ENCODE measurements at places on chromosomes 5 and 9.

GRCh38 chr5:115179394-115180164 is 9.9 kb upstream of the TRIM36 start:
- DNase-seq, result no peak

DNA sequence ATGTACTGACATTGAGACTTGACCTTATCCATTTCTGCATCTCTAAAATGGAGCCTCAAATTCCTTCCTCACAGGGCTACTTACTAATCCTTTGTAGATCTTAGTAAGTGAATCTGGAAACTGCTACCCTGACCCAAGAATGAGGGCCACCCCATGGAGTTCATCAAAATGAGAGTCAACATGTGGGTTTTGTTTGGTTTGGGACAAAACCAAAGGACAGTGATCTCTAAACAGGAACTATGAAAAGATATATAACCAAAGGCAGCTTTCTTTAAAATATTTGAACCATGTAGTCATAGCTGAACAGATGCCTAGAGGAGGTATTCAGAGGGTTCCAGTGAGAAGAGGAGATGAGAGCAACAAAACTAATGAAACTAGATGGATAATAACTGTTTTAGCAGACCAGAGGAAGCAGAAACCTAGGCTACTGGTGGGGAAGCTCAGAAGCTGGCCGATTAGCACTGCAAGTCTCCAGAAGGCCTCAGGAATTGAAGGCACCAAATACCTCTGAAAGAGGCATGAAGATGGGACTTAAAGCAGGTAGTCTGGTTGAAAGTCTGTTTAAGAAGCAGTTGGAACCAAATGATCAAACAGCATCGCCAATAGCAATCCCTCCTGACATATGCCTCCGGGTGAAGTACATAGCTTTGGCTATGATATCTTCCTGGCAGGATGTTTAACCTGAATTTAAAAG is 45.8 kb downstream of the THOC3 start:
- peak; percentile 62 for DNase-seq

- peak; percentile 43 for DNase-seq
These were observed 4.5 kb downstream of the CEMIP2 start for GRCh38 chr9:71763832-71764231.

DNA sequence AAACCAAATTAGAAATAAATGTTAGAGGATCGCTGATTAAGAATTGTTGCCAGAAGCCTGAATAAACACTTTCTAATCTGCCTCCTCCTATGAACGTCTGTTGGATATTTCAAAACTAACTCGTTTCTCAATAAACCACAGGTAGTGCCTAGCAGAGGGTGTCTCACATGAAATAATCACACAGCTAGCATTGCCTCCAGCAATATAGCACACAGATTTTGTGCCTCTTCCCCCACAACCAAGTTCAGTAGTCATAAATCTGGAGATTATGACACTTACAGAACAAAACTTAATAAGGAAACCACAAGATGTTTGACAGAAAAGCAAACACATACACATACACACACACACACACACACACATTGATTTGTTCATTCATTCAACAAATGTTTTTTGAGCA is 173.2 kb upstream of the CDH10 start:
- DNase-seq, result no peak

DNA sequence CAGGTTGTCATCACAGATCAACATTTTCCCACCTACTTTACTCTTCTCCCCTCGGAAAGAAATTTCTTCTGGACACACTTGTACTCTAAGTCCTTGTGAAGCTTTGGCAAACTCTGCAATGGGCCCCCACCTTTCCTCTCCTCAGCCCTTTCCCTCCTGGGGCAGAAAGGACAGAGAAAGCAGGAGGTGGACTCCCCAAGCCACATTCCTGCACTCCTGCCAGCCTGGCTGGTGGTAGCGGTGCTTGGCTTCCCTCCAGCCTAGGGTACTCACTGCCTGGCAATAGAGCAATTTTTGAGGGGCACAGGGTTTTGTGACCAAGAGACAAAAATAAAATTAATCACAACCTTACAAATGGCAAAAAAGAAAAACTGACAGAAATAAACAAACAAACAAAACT is 451.4 kb downstream of the ZSWIM6 start:
- no peak for DNase-seq

GRCh38 chr5:174720612-174721529 is 3.5 kb upstream of the MSX2 start:
- no peak for DNase-seq

DNA sequence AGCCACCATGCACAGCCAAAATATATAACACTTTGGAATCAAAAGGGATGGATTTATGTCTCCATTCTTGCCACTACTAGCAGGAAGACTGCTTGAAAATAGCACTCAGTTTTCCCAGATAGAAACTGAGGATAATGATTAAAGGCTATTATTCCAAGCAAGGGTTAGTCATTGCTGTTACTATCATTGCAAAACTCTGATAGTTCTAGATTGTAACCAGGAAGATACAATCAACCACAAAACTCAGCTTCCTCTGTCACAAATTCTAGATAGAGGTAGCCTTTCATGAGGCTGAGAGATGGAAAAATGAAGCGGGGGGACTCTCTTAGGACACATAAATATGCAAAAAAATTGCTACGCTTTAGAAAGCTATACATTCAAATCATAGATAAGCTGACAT is 3.1 kb downstream of the ANXA1 start:
- DNase-seq, result peak; percentile 64

GRCh38 chr5:131635684-131636572 is 899 bp upstream of the RAPGEF6 start:
- DNase-seq, result no peak

- DNase-seq, result peak; percentile 81
These were observed 58.3 kb downstream of the PIK3R1 start for GRCh38 chr5:68273717-68274409.

- peak; percentile 39 for DNase-seq
These were observed 155.5 kb upstream of the NMUR2 start for GRCh38 chr5:152560512-152561137.

DNA sequence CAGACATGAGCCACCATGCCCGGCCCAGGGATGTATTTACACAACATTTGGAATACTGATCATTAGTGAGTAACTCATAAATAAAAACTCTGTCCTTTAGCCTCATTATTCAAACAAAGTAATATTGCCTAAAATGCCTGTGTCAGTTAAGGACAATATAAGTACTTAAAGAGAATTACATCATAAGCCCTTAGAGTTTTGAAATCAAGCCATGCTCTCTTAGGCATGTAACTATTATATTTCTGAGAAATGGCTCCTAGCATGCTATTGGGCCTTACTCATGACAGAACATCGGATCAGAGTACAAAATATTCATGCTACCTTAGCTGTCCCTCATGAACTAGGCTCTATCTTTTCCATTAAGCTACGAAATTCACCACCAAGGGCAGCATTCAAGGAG is 309.3 kb downstream of the CHSY3 start:
- DNase-seq, result peak; percentile 59

DNA sequence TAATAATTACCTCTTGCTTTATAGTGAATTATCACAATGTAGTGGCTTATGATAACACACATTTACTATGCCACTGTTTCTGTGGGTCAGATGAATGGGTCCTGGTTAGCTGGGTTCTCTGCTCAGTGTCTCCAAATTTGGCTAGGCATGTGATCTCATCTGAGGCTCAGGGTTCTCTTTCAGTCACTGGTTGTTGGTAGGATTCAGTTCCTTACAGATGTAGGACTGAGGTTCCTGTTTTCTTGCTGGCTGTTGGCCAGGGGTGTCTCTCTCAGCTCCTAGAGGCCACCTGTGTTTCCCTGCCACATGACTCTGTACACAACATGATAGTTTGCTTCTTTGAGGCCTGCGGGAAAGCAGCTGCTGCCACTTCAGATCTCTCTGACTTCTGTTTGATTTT is 7.1 kb downstream of the NFX1 start:
- no peak for DNase-seq
